ENCODE measurements at places on chromosomes 1 and 21.

DNA sequence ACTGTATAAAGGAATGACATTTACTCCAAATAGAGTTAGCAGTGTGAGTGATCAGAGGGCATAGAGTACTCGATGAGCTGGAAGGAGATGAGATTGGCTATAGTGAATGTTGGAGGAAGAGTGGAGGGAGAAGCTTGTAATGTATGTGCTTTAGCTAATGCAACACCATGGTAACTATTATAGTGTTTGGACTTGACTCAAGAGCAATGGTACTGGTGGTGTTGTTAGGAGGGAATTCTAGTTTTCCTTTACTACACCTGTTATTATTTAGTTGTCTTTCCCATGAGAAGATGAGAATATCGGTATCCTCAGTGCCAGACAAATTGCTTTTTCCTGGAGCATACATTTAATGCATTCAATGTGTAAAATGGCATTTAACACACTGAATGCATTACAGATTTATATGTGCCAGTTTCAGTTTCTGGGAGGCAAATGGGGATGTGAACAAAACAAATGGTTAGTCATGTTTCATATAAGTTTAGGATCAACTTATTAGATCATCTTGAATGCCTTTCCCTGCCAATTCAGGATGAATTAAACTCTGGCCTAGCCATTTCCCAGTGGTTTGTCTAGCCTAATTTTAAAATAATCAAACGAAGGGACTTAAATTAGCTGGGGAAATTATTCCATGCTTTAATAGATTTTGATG, 291.1 kb upstream of the ADAMTS5 start:
- DNase-seq, result no peak
- no peak overlapping the region for H3K27ac ChIP-seq
- no peaks in the 10 kb centered on the region for H3K36me3 ChIP-seq
- no peak overlapping the region for H3K4me3 ChIP-seq
- no peaks in the 10 kb centered on the region for H3K27me3 ChIP-seq

- no peak overlapping the region for H3K27ac ChIP-seq
- no peaks in the 10 kb centered on the region for H3K4me1 ChIP-seq
- H3K27me3 ChIP-seq, result no peaks in the 10 kb centered on the region
Observed at GRCh38 chr1:17653728-17654351, 101.3 kb upstream of the ACTL8 start.

DNA sequence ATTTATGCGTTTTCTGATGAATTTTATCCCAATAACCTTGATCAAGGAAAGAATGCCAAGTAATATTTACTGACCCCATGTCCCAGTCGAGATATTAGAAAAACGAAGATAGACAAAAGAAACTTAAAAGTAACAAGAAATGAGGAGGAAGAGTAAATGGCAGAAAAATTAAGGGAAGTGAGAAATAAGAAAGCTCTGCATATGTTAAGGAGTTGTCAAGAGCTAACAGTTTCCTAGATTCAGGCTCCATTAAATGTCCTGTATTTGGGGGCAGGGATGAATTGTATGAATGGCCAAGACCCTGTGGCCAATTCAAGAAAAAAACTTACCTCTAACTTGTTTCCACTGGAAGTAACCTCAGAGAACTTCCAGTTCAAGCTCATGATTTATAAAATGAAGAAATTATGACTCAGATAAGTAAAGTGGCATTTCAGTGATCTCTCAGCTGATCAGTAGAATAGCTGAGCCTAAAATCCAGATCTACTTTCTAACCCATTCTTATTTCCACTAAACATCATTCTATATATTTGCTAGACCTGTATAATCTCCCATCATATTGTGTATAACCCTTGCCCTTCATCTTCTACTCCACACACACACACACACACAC, 73.2 kb downstream of the ZC3H11B start:
- no peaks in the 10 kb centered on the region for H3K27me3 ChIP-seq
- H3K27ac ChIP-seq, result no peak overlapping the region
- no peak for DNase-seq
- no peaks in the 10 kb centered on the region for H3K36me3 ChIP-seq

GRCh38 chr1:208858738-208859137, 614.6 kb upstream of the PLXNA2 start:
- H3K36me3 ChIP-seq, result no peaks in the 10 kb centered on the region
- H3K4me1 ChIP-seq, result no peaks in the 10 kb centered on the region
- no peaks in the 10 kb centered on the region for H3K27me3 ChIP-seq
- no peak for DNase-seq

GRCh38 chr1:92240034-92240433, 22.3 kb downstream of the C1orf146 start:
- no peaks in the 10 kb centered on the region for H3K36me3 ChIP-seq
- H3K4me1 ChIP-seq, result no peaks in the 10 kb centered on the region
- no peak overlapping the region for H3K27ac ChIP-seq

GRCh38 chr1:69109277-69109676, 458.4 kb upstream of the LRRC7 start:
- no peaks in the 10 kb centered on the region for H3K27me3 ChIP-seq
- H3K4me3 ChIP-seq, result no peak overlapping the region
- no peaks in the 10 kb centered on the region for H3K36me3 ChIP-seq
- no peak for DNase-seq

- H3K4me3 ChIP-seq, result peak overlapping the region; percentile 97
- DNase-seq, result no peak
- no peaks in the 10 kb centered on the region for H3K36me3 ChIP-seq
- no peaks in the 10 kb centered on the region for H3K27me3 ChIP-seq
Observed at GRCh38 chr1:59815892-59816291, 1.1 kb downstream of the HOOK1 start.

DNA sequence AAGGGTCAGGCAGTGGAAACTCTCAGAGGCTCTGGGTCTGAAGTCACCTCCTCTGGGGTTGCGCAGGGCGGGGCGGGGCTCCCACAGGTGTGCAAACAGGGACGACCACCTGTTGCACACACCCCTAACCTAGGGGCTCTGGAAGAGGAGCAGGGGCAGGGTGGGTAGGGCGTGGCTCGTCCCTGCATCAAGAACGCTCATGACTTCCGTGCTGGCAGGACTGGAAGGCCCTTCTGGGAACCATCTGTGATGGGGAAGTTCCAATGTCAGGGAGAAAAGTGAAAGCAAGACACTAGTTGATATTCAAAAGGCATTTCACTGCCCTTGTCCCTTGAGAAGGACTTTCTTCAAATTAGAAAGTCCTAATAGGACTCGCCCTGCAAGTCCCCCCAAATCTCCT, 22.1 kb upstream of the CLSTN1 start:
- no peaks in the 10 kb centered on the region for H3K27me3 ChIP-seq
- no peaks in the 10 kb centered on the region for H3K36me3 ChIP-seq
- peaks cover 25% of the 10 kb centered on the region for H3K4me1 ChIP-seq
- H3K27ac ChIP-seq, result no peak overlapping the region

GRCh38 chr1:181255270-181255929, 166.9 kb downstream of the IER5 start:
- no peak for DNase-seq
- no peak overlapping the region for H3K4me3 ChIP-seq
- H3K36me3 ChIP-seq, result no peaks in the 10 kb centered on the region
- peaks cover 4% of the 10 kb centered on the region for H3K4me1 ChIP-seq
- H3K27ac ChIP-seq, result no peak overlapping the region
- H3K27me3 ChIP-seq, result no peaks in the 10 kb centered on the region

GRCh38 chr21:43814215-43815106, 25.1 kb downstream of the RRP1 start:
- no peak overlapping the region for H3K27ac ChIP-seq
- H3K4me3 ChIP-seq, result no peak overlapping the region
- DNase-seq, result no peak
- no peaks in the 10 kb centered on the region for H3K27me3 ChIP-seq
- H3K36me3 ChIP-seq, result no peaks in the 10 kb centered on the region
- peaks cover 12% of the 10 kb centered on the region for H3K4me1 ChIP-seq

DNA sequence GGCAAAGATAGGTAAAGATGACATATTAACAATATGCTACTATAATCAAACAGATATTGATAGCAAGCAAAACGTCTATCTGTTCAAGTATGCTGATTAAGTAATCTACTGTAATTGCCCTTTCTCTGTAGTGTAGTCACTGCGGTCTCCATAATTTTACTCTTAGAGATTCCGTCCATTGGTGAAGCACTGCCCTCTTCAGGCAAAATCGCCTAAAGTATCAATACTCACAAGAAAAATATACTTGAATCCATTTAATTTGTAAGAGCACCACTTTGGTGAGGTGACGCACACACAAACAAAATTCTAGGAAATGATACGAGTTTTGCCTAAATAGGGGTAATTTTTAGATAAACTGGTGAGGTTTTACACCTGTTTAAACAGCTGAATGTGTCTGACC, 434.6 kb upstream of the CHRM3 start:
- H3K27ac ChIP-seq, result no peak overlapping the region
- no peak overlapping the region for H3K4me3 ChIP-seq
- H3K27me3 ChIP-seq, result no peaks in the 10 kb centered on the region
- no peaks in the 10 kb centered on the region for H3K4me1 ChIP-seq

- DNase-seq, result no peak
- no peak overlapping the region for H3K4me3 ChIP-seq
- H3K36me3 ChIP-seq, result no peaks in the 10 kb centered on the region
Observed at GRCh38 chr1:247552231-247552630, 3.3 kb downstream of the GCSAML start.

DNA sequence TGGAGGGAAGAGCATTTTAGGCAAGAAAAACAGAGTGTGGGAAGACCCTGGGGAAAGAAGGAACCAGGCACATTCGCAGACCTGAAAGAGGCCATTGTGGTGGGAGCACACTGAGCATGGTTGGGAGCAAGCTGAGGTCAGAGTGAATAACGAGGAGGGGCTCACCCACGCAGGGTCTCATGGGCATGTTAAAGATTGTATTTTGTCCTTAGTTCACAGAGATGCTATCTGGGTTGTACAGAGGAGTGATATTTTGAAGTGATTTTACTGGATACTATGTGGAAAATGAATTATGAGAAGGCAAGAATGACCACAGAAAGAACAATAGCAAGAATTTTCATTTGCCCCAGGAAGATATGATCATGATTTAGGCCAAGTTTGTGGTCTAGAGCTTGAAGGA, 578.3 kb upstream of the NR5A2 start:
- H3K4me1 ChIP-seq, result no peaks in the 10 kb centered on the region
- no peaks in the 10 kb centered on the region for H3K27me3 ChIP-seq
- H3K27ac ChIP-seq, result no peak overlapping the region
- H3K4me3 ChIP-seq, result no peak overlapping the region

DNA sequence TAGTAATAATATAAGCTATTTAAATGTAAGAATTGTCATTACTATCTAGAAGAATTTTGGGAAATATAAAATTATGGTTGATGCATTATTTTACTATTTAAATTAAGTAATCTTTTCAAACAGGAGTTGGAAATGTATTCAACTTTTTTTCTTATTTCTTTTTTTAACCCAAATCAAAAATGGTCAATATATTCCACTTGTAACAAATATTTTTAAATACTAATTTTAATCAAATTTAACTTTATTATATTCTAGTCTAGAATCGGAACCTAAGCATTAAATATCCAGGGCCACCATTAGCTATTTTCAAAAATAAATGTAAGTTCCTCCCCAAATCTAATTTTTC, 37.2 kb upstream of the S1PR1 start:
- no peaks in the 10 kb centered on the region for H3K4me1 ChIP-seq
- DNase-seq, result no peak
- no peak overlapping the region for H3K4me3 ChIP-seq
- H3K27me3 ChIP-seq, result no peaks in the 10 kb centered on the region

DNA sequence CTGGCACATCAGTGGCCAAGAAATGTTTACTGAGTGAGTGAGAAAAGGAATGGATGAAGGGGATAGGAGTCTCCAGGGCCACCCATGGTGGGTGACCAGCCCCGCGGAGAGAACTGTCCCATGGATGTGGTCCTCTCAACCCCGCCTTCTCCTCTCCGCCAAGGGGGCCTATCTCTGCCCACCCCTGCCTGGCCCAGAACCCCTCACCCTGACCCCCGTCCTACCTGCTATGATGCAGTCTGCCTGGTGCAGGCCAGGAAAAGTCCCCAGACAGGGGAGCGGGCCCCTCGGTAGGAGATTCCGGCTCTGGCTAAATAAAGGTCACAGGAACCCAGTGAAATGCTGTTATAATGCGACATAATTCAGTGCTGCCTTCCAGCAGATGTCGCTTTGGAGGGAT, 107.6 kb downstream of the PTPRU start:
- peaks cover 5% of the 10 kb centered on the region for H3K4me1 ChIP-seq
- no peak overlapping the region for H3K27ac ChIP-seq
- H3K27me3 ChIP-seq, result no peaks in the 10 kb centered on the region
- H3K36me3 ChIP-seq, result no peaks in the 10 kb centered on the region
- H3K4me3 ChIP-seq, result no peak overlapping the region

DNA sequence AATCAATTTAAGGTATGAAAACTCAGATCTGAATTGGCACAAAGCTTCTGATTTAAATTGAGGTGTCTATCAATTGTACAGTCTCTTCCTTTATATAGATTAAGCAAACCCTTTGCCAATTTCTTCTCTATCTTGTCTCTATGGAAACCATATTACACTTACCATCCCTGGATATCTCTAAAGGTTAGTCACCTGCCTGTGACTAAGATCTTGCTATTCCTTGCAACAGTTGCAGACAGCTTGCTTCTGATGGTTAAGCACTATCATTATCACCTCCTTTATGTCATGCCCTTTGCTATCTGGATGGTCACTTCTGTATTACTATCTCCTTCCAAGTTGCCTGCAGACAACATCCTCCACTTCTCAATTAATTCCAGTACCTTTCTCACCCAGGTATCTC, 998.6 kb upstream of the B3GALT2 start:
- no peaks in the 10 kb centered on the region for H3K4me1 ChIP-seq
- no peaks in the 10 kb centered on the region for H3K27me3 ChIP-seq
- H3K4me3 ChIP-seq, result no peak overlapping the region
- no peaks in the 10 kb centered on the region for H3K36me3 ChIP-seq
- H3K27ac ChIP-seq, result no peak overlapping the region
